Esophagus squamous epithelium (tissue), 5 donors: ENCODE measurements at places on chromosomes 12 and 14.

- no peak for DNase-seq
Observed at GRCh38 chr12:88141425-88141773, 489 bp downstream of the CEP290 start.

DNA sequence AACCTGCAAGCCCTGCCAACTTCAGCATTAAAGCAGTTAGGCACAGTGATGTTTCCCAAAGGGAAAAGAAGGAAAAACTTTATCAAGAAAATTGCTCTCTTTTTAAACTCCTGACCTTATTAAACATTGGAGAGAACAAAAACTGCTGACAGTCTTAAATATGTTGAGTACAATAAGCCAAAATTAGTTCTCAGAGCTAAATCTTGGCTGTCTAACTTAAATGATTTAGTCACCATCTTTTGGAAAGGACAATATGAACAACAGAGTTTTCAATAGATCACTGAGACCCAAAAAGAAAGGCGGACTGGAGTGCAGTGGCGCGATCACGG, 70.8 kb downstream of the DUSP6 start:
- DNase-seq = no peak

DNA sequence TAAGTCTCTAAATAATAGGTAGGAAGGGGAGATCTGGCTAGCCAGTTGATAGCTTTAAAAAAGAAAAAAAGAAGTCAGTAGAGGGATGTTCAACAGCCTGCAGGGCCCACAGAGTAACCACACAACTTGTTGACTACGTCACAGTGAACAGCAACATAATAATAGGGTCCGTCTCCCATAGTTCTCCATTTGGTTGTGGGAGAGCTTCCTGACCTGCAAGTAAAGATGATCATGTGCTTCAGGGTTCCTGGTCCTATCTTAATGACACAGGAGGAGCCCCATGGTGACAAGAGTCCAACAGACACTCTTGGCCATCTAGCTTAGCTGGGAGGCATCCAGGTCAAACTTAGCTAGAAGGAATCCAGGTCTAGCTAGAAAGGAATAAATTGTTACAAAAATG, 36.2 kb downstream of the FGD6 start:
- no peak for DNase-seq

DNA sequence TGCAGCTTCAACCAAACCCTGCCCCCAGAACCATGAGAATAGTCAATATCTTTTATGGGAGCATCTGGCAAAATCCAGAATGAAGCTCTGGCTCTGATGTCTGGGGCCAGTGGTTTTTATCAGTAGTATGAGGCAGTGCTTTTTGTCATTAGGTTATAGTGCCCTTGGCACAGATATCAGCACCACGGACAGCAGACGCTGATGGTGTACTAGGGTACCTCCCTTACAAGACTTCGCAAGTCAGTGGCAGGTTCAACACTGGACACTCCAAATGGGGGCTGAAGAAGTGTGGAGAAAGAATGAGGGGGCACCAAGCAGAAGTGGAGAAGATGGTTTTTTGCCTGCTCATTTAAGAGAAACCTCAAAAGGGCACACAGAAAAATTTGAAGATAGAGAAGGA, 68.2 kb upstream of the E2F7 start:
- no peak for DNase-seq

- no peak for DNase-seq
Observed at GRCh38 chr12:112482733-112483132, 64.0 kb downstream of the PTPN11 start.

DNA sequence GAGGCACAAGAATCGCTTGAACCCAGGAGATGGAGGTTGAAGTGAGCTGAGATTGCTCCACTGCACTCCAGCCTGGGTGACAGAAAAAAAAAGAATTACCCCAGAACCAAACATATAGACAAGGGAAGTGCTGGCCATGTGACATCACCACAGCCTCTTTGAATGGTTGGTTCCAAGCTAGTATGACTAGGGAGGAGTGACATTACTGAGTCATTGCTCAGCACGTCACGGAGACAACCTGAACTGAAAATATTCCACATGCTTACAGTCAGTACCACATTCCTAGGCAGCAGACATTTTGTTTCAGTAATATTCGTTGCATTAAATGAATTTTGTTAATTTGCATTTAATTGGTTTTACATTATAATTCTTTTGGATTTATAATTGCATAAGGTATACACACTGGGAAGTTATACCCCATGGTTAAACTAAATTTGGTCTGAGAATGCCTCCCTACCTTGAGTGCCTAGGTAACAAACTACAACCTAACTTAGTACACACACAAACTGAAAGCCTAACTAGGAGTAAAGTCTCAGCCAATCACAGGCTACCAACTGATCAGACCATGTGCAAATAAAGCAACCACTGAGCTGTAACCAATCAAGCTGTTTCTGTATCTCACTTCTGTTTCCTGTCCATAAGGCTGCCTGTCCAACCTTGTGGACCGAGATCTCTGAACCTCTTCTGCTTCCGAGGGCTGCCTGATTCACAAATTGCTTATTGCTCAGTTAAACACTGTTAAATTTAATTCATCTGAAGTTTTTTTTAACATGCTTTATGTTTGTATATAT, 164.4 kb downstream of the CAND1 start:
- DNase-seq = no peak

DNA sequence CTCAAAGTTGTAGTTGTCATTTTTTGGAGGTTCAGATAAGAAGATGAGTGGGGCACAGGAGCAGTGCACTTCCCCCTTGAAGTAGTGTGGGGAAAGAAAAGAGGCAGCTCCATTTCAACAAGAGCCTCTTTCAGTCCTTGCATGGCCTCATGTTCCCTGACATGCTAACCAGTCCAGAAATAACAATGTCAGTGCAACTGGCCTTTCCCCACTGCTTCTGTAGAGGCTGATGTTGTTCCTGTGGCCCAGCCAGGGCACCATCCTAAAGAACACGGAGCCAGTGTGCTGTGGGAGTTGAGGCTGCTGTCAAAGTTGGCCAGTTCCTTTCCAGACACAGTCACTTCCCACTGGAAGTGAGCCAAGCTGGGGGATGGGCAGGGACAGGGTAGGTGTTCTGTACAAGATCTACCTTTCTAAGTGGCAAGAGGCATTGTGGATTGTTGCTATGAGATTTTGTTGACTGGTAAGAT, 77.7 kb upstream of the SLC38A2 start:
- no peak for DNase-seq

DNA sequence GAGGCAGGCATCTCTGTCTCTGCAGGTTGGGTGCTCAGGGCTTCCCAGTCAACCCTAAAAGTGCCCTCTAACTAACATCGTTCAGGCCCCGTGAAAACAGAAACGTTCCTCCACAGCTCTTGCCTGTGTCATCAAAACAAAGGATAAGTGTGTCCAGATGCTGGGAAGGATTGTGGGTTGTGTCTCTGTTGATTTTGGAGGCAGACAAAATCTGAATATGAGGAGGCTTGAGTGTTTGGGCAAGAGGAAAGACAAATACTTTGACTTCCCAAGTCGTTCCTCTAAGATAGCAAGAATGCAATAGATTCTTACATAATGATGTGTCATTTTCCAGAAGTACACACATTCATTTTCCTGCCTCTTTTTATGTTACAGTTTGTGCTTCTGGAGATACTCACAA, 52.9 kb downstream of the SERPINA3 start:
- no peak for DNase-seq

DNA sequence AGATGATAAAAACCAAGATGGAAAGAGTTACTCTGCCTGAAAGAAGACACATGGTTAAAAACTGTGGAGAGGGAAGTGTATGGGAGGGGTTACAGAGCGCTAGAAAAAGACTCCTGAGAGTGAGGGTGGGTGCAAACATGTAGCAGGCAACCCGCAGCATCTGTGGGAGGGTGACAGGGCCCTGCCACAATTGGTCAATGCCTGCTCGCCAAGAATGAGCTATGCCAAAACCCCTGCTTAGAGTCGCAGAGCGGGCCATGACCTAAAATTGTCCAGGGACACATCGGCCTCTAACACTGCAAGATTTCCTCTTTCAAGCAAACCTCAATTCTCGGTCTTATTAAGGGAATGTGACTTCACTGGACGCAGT, 700 bp downstream of the PRKAG1 start:
- DNase-seq = no peak

DNA sequence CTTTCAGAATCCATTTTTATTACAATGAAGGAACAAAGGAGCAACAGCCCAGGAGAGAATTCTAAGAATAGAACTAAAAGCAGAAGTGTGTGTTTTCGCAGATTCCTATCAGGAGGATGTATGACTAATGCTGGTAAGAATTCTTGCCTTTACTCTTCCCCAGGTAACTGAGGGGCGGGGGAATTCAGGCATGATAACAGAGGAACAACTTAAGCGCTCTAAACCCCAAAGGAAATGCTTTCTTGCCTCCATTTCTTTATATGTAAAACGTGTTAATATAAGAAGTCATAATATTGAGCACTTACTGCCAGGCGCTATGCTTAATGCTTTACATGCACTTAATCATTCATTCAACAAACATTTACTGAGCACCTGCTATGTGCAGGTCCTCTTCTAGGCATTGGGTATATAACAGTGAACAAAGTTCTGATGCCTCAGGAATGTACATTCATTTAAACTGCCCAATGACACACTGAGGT, 4.5 kb downstream of the HCAR1 start:
- DNase-seq = no peak

DNA sequence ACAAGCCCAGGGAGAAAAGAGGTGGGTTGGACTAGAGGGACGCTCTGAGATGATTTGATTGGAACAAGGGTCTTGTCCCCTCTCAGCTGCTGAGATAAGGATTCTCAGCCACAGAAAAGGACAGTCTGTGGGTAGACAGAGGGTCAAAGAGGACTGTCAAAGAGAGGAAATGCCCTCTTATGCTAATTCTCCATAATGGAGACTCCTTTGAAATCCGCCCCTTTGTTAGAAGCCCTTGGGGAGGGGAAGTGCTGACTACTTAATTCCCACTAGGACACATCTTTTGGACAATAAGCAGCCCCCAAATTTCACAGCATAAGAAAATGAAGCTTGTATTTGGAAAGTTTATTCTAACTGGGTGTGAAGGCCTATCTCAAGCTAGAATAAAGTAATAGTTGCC, 176.6 kb downstream of the KTN1 start:
- DNase-seq = no peak

DNA sequence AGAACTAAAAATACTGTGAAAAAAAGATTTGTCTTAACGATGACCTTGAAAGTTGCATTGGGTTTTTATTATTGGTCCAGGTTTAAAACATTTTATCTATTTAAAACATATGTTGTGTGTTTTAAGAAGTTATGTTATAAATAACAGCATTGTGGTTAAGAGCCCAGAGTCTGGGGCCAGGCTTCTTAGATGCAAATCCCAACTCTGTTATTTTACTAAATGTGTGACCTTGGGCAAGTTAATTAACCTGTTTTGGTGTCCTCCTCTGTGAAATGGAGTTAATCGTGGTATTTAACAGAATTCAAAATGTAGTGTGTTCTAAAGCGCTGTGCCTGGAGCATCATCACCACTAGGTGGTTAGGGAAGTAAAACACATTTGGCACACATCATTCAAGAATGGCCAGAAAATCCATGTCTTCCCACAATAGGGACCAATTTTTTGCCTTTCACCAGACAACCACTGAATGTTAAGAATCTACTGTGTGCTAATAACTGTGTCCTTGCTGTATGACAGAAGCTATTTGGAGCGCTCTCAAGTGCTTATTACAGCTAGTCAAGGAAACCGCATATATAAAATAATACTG, 133.3 kb downstream of the MON2 start:
- no peak for DNase-seq

DNA sequence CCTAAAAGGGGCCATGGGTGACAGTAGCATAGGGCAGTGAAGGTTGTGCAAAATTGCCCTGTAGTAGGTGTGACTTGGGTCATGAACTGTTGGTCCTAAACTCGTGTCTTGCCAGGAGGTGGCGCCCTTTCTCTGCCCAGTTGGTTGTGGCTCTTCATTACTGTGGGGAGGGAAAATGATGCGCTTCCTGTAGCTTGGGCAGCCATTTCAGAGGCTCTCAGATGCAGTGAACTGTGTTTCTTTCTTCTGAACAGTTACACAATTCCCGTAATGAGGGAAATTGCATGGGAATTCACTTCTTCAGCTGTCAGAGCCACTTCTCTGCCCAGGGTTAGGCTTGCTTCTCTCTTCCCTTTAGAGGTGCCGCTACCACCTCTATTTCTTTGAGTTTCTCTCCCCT, 148.1 kb upstream of the NRXN3 start:
- DNase-seq = no peak

DNA sequence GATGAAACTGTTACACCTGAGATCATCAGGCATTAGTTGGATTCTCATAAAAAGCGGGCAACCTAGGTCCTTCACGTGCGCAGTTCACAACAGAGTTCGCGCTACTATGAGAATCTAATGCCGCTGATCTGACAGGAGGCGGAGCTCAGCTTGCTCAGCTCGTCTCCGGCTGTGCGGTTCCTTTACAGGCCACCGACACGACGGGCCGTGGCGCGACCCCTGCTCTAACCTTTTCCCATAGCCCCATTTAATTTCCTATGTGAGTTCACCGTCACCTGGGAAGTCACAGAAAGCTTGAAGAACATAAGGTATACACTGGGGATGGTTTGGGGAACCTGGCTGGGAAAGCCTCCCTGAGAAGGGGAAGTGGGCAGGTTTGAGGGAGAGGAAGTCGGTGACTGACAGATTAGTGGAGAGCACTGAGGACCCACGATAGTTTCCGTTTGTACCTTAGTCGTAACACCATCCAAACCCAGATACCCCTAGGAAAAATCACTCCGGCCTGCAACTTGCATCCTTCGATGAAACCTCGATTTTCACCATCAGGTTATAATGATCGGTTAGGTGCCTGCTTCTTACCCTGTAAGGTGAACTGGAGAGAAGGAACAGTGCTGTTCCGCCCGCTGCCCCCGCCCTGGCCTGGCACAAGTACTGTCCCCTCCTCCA, 2.8 kb upstream of the AAAS start:
- no peak for DNase-seq

DNA sequence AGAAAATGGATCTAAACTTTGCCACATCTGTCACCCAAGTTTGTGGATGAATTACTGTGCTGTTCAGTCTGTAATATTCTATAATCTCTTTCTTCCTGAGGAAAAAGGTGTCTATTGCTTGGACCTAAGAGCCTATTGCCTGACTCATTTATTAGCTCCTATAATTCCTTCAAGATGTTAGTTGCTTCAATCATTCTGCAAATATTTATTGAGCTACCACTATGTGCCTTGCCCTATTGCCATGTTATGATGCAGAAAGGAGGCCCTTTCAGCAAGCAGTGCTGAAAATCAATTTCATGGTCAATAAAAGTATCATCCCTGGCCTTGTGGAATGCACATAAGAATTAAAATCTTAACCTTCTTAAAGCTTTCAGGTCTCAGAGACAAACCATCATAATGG, 113.6 kb downstream of the CCER1 start:
- DNase-seq = no peak

GRCh38 chr14:103033681-103034096, 23.7 kb downstream of the CDC42BPB start:
- DNase-seq = no peak

GRCh38 chr12:1204581-1205121, 213.6 kb downstream of the ERC1 start:
- DNase-seq = no peak

DNA sequence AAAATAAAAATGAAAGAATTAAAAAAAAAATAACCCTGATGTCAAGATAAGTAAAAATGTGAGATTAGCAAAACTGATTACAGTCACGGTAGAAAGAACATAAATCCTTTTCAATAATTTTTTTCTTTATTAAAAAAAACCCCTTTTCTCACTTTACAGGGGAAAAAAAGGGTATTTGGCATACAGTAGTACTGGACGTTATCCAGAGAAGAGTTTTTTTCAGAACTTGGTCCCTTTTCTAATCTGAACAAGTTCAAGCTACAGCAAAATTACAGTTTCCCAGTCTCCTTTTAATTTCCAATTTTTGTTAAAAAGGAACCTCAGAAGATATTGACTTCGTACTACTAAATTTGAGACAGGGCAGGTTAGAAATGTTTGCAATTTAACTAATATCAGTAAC, 134.7 kb upstream of the DCN start:
- DNase-seq = no peak

- no peak for DNase-seq
Observed at GRCh38 chr12:133204264-133204603, 22.9 kb downstream of the ZNF268 start.
